Fibroblast of skin of left quadriceps (primary cell): ENCODE measurements at places on chromosomes 2 and 18.

DNA sequence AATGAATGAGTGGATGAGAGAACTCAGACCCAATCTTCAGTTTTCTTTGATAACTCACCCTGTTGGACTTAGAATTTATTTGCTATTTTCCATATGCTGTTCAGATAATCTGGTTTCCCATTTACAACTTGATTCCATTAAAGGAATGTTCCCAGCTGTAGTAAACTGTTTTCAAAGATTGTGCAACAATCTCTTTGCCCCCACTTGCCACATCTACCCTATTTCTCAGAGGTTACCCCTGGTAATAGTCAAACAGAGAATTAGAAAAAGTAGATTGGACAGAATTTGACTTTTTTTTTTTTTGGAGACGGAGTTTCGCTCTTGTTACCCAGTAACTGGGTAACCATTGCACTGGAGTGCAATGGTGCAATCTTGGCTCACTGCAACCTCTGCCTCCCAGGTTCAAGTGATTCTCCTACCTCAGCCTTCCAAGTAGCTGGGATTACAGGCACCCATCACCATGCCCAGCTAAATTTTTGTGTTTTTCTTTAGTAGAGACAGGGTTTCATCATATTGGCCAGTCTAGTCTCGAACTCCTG is 93.4 kb upstream of the SIX2 start:
- DNase-seq, result no peak

GRCh38 chr2:183123959-183124221 is 353 bp upstream of the NUP35 start:
- no peak for DNase-seq

DNA sequence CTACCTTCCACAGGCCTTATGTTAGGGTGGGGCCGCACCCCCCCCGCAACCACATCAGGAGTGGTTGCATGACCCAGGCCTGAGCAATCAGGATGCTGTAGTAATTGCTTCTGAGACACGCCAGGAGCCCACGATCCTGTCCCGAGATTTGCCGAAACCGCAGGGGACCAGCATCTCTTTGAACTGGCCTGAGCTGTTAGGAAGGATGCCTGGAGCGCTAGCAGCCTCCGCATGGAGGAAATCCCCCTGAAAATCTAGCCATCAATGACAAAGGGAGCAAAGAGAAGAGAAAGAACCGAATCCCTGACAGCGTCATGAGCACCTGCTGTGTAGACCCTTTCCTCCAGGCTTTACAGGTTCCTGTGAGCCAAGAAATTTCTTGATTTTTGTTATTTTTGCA is 8.7 kb upstream of the TEX44 start:
- no peak for DNase-seq

- no peak for DNase-seq
These were observed 240.8 kb downstream of the TCF4 start for GRCh38 chr18:55346961-55347740.

- DNase-seq, result no peak
These were observed 283.6 kb upstream of the GYPC start for GRCh38 chr2:126372406-126372805.

GRCh38 chr2:129847043-129847442 is 132.4 kb upstream of the RAB6C start:
- DNase-seq, result no peak

GRCh38 chr2:191926671-191927070 is 79.8 kb upstream of the CAVIN2 start:
- no peak for DNase-seq

GRCh38 chr2:200786423-200786822 is 25.3 kb upstream of the BZW1 start:
- no peak for DNase-seq
